ENCODE measurements at places on chromosomes 12 and 14.

DNA sequence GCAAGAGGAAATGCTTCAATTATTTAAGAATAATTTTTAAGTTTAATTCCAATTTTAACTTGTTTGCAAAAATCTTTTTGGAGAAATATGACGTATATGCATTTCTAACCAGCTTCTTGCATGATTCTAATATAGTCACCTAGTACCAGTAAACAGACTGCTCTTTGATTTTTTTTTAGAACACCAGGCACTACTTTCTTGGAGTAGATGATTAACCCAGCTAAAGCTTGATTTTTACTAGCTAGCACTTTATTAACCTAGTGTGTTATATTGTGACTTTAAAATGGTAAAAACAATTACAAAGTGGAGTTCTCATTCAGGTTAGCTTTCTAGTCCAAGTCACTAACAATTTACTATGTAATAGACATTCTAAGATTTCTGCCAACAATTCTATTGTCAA lies 32.6 kb upstream of the FGD4 start:
- no peak for DNase-seq

- DNase-seq, result no peak
Observed at GRCh38 chr12:22858849-22859570, 234.0 kb downstream of the ETNK1 start.

GRCh38 chr12:49838973-49839633 lies 3.8 kb downstream of the BCDIN3D start:
- DNase-seq, result no peak

GRCh38 chr12:22755629-22756028 lies 130.7 kb downstream of the ETNK1 start:
- no peak for DNase-seq

DNA sequence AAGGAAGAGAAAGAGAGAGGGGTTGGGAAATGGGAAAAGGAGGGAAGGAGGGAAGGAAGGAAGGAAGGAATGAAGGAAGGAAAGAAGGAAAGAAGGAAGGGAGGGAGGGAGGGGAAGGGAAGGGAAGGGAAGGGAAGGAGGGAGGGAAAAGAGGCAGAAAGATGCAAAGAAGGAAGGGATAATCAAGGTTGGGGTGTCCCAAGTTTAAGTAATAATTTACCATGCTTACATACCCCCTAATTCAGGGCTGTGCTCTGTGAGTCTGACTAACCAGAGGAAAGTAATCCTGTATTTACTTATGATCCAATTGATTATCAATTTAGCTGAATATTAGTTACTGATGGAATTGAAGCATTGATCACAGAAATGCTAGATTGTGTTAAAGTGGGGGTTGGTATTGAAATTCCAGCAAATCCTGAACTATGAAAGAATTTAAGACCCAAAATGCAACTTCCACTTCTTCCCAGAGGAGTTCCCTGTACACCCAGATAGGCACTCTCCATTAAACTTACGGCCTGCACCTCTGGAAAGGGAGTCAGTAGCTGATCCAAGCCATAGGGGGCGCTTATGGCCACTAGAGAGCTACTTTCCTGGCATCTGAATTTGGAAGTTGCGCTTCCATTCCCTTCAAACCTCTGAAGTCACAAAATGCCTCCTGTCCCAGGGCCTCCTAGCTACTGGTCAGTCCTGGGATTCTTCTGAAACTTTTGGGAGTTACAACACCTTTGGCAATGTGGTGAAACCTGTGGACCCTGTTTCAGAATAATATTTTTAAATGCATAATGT lies 162.7 kb upstream of the PWP1 start:
- no peak for DNase-seq

DNA sequence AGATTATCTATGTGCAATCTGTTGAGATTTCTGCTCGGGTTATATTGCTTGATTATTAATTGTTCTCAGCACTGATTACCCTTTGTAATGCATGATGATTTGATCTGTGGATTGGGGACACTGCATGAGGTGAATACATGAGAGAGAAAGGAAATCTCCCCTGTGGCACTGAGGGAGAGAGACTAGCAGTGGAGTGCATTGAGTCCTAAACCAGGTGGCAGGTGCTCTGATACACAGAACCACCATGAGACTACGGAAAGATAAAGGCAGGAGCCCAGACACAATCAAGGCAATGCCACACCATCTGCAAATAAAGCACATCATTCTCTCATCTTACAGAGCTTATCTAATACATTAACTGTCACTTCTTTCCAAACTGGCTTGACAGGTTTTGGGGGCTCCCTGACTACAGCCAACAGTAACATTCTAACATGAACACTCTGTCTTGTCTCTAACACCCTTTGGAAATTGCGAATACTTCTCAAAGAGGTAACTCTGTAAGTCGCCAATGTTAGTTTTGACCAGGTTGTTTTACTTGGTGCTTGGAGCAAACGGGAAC lies 37.6 kb upstream of the TSPAN8 start:
- no peak for DNase-seq

GRCh38 chr12:42565633-42566032 lies 23.9 kb downstream of the PRICKLE1 start:
- DNase-seq, result no peak

- DNase-seq, result no peak
Observed at GRCh38 chr14:91607322-91608047, 97.4 kb upstream of the PPP4R3A start.

GRCh38 chr12:52524241-52524897 lies 4.2 kb upstream of the KRT5 start:
- no peak for DNase-seq

DNA sequence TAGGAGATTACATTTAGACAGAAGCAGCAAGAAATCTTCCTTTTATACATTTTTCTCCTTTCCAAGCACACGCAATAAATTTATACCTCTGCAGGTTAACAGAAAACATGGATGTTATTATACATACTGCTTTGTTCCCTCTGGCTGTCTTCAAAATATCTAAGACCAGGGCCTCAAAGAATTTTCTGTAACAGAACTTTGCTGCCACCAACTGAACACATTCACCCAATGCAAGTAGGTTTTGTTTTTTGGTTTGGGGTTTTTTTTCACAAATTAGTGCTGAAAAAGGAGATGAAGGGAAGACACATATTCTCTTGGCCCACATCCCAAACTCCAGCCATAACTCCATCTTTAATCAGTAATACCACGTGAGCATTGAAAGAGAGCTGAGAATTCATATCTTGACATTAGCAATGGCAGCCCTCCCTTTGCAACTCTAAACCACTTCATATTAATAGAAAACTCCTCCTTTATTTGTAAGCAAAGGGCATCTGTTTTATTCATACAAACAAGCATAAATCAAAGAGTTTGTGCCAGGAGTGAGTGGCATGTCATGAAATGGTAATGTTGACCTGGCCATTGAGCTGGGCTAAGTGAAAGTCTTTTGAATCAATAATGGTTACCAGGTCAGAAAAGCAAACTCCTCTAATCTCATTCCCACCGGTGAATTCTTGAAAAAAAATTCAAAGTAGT lies 150.8 kb upstream of the FSCB start:
- DNase-seq, result no peak

DNA sequence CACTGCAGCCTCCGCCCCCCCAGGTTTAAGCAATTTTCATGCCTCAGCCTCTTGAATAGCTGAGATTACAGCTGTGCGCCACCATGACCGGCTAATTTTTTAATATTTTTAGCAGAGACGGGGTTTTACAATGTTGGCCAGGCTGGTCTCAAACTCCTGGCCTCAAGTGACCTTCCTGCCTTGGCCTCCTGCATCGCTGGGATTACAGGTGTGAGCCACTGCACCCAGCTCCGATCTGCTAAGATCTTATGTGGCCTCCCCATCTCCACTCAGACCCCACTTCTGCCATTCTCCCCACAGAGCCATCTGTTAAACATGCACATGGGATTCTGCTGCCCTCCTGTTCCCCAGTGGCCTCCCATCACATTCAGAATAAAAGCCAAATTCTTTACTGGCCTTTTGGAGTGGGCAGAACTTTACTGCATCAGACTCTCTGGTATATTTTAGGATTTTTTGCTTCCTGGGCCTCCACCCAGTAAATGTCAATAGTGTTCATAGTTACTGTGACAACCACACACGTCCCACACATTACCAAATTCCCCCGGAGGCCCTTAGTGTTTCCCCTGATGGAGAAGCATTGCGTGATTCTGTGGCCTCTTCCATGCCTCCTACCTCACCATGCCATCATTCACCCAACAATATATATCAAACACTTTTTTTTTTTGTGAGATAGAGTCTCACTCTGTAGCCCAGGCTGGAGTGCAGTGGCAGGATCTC lies 96.3 kb downstream of the PTPN11 start:
- peak; percentile 1 for DNase-seq

GRCh38 chr12:106195621-106196027 lies 52.2 kb downstream of the CKAP4 start:
- DNase-seq, result peak; percentile 90

DNA sequence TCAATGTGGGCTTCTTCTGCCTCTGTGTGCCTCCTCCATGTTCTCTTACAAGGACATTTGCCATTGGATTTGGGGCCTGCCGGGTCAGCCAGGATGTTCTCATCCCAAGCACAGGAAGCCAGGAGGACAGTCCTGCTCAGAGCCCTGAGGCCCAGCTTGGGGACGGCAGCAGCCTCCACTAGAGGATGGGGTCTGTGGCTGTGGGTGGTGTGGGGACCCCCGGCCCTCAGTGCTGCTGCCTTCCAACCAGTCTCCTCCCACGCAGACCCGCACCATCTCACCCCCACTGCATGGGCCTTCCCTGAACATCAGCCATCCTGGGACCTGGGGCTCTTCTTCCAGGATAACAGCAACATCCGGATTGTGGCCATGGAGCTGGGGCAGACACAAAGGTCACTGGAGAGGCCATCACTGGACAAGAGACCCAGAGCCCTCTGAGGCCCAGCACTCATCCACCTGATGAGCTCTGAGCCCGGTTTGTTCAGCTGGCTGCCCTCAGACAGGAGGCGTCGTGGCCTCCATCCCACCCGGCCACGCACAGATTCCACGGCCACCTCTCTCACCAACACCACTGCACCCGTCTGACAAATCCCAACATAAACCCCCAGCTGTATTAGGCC lies 56.5 kb upstream of the C14orf180 start:
- DNase-seq, result no peak

- DNase-seq, result no peak
Observed at GRCh38 chr14:72492196-72492595, 401.7 kb downstream of the DPF3 start.

- no peak for DNase-seq
Observed at GRCh38 chr12:55008944-55009585, 10.7 kb upstream of the NEUROD4 start.

DNA sequence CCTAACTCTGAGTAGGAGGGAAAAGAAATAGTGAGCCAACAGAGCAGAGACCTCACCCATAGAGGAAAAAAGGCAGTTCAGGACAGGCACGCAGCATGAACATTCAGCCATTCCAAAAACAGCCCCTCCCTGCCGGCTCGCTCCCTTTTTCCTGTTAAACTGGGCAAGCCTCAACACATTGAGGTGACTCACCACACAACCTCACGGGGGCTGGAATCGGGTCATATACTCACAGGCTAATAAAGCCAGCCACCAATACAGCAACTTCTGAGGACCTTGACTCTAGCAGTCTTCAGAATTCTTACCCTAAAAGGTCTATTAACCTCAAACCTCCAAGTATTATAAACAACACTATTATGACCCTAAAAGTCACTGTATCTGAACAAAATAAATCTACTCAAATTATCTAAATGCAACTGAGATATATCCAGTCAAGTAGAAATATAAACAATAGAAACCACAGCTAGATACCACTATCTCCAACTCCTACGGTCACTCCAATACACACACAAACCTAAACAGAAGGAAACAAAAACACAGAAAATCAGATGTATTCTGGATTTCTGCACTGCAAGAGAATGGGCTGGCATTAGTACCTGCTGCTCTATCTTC lies 6.3 kb downstream of the YBX3 start:
- DNase-seq, result peak; percentile 84

- peak; percentile 62 for DNase-seq
Observed at GRCh38 chr14:58663494-58664111, 25.8 kb downstream of the DACT1 start.

DNA sequence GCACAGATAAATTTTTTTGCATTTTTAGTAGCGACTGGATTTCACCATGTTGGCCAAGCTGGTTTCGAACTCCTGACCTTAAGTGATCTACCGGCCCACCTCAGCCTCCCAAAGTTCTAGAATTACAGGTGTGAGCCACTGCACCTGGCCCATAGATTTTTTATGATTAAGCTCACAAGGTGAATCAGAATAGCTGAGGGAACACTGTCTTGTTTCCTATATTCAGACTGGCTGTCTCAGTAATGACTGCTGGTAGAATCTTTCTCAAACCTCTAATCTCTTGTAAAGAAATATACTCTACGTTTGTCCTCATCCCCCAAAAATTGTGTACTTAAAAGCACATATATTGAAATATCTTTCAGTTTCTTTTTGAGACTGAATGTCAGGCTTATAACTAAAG lies 362.1 kb downstream of the EGLN3 start:
- no peak for DNase-seq

- DNase-seq, result no peak
Observed at GRCh38 chr14:71773898-71774481, 158.2 kb upstream of the RGS6 start.

- no peak for DNase-seq
Observed at GRCh38 chr14:30960216-30960615, 65.2 kb upstream of the AP4S1 start.

GRCh38 chr12:94225947-94226630 lies 77.7 kb downstream of the PLXNC1 start:
- no peak for DNase-seq

- no peak for DNase-seq
Observed at GRCh38 chr12:98998697-98999299, 353.7 kb downstream of the APAF1 start.

DNA sequence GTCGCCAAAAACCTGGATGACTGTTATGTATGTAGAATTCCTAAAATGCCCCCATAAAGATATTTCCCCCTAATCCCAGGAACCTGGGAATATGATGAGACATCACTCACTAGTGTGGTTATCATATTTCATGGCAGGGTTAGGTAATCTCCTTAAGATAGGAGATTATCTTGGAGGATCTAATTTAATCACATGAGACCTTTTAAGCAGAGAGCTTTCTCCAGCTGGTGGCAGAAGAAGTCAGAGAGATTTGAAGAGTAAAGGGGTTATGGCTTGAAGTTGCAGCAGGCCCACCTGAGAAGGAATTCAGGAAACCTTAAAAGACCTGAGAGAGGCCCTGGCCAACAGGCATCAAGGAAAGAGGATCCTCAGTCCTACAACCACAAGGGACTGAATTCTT lies 53.6 kb downstream of the DYRK2 start:
- no peak for DNase-seq

DNA sequence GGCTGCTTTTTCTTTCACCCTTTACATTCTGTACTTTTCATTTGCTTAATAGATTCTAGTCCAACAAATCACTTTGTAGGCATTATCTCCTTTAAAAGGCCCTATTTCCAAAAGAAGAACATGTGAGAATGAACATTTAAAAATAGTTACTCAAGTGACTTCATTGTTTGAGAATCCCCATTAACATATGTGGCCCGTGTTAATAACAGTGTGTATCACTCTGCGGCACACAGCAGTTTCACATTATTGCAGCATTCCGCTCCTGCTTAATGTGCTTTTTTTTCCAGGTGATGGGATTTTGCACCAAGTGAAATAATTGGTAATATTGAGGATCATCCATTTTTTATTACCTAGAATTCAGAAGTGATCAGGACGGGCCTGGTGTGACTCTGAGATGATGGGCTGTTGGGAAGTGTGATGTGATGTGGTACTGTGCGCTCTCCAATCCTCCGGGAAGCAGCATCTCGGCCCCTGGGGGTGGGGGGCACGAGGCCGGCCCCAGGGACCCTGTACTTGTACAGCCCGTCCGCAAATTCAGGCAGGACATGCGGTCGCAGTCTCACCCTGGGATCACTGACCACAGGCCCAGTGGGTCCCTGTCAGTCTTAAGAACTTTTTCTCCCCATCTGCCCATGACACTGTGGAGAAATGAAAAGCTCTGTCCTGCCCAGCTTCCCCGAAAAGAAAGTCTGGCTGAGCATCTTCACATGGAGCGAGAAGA lies 32.9 kb downstream of the SLC15A4 start:
- DNase-seq, result no peak

Measured in BJ (cell line).